ENCODE measurements at places on chromosomes 6 and 20. TPM values are rescaled to one million over a fixed set of nuclear protein-coding genes. Genes with fewer than 3 reads are reported as not detected.

The OPRM1 gene
- not detected for total RNA-seq

The SERINC3 gene
- 74.2 TPM for total RNA-seq

The STMND1 gene
- not detected for total RNA-seq

The LY86 gene
- total RNA-seq = not detected

The SLC13A3 gene
- 2.5 TPM for total RNA-seq

The RCAN2 gene
- 0.37 TPM for total RNA-seq

The RUNX2 gene
- total RNA-seq = 4.4 TPM

Measured in cardiac ventricle fibroblast (primary cell).